ENCODE measurements at places on chromosomes 2 and 18. TPM values are rescaled to one million over a fixed set of nuclear protein-coding genes. Genes with fewer than 3 reads are reported as not detected.

The TRAPPC8 gene
- 30.9 TPM for polyA plus RNA-seq

DNA sequence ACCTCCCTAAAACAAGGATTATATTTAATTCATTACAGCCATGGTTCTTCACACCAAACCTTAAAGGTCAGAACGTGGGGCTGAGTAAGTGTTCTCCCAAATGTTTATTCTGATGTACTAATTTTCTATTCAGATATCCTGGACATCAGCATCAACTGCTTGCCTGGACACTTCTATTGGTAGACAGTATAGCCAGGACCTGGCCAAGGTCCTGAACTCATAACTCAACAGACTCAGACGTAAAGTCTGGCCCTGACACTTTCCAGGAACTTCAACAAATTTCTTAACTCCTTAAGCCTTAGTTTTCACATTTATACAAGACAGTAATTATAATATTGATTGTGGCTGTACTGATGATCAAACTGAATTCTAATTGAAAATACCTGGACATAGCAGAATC is 89.1 kb downstream of the AKAIN1 start:
- DNase-seq = peak; percentile 5

DNA sequence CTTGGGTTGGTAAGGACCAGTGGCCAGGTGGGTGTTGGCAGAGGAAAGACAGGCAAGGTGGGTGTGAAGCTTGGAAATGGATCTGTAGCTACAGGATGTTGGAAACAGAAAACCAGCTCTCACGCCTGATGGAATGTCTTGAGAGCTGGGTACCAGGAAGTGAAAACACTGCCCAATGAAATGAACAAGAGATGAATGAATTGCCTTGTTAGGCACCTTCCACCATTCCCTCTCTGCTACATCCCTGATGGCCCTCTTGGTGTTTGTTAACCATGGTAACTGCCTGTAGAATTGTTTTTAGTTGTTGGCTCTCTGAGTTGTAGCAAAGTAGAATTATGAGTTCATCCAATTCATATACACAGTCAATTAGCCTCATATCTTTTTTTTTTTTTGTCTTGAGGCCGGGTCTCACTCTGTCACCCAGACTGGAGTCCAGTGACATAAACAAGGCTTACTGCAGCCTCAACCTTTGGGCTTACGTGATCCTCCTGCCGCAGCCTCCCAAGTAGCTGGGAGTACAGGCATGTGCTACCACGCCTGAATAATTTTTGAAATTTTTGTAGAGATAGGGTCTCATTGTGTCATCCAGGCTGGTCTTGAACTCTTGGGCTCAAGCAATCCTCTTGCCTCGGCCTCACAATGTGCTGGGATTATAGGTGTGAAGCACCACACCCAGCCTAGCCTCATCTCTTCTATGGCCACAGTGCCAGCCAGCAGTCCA is 9.5 kb downstream of the KCMF1 start:
- DNase-seq = no peak

DNA sequence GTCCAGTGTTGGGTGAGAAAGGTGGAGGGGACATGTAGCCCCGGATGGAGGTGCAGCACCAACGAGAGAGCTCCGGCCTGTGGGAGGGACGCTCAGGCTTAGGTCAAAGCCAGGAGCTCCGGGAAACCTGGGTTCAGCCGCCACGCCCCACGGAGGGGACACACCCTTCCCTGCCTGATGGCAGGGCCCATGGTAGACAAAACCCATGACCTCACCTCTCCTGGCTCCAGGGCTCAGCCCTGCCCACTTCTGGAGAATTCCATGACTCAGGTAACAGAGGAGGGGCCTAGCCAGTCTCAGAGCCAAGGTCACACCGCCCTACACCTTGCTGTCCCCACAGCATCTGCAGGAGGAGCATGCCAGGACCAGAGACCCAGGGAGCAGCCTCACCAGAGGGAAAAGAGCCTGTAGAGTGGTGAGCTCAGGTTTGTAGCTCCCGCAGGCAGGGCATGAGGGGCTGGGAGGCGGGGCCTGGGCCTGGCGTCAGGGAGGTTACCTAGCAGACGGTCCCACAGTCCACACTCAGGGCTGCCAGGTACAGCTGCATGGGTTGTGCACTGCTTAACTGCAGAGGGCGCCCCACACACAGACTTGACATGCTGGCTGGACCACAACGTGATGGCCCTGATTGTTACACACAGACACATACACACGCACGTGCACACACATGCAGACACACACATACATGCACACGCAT is 70.8 kb upstream of the SMAD7 start:
- DNase-seq = no peak

DNA sequence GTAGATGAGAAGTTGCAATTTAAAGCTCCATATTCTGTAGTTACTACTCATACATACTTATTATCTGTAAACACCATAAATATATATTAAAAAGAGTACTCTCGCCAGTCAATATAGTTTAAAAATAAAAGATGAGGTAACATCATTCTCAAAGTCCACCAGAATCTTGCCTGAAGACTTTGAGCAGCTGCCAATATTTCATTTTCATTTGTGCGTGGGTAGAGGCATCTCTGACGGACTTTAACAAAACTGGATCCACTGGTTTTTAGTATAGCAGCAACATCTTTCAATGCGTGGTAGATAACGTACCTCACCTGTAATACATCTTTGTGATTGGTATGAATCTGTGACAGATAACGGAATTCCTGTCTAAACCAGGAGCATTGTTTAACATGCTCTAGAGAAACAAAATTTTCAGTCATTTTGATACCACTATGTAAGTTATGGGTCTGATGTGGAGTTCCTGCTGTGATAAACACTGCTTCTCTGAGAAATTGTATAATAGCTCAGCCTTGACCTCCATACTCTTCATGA is 45.0 kb downstream of the WDR75 start:
- DNase-seq = no peak

- DNase-seq = no peak
These were observed 287.1 kb upstream of the ATP5MC3 start for GRCh38 chr2:175468431-175469098.

DNA sequence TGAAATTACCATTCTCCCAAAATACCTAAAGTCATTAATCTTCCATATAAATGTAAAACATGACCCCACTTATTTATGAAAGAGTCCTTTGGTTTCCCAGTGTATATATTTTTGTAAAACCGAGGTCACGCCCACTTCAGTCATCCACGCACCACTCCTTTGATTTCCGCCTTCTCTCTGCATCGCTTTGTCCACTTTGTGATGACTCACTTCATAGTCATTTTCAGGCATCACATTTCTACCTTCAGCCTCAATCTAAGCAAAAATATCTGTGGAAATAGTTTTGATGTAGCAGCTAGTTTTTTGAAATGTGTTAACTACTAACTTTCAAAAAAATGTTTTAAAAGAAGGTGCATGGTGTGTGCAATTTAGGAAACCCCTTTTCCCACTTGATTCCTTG is 793.5 kb upstream of the SOX11 start:
- DNase-seq = no peak

DNA sequence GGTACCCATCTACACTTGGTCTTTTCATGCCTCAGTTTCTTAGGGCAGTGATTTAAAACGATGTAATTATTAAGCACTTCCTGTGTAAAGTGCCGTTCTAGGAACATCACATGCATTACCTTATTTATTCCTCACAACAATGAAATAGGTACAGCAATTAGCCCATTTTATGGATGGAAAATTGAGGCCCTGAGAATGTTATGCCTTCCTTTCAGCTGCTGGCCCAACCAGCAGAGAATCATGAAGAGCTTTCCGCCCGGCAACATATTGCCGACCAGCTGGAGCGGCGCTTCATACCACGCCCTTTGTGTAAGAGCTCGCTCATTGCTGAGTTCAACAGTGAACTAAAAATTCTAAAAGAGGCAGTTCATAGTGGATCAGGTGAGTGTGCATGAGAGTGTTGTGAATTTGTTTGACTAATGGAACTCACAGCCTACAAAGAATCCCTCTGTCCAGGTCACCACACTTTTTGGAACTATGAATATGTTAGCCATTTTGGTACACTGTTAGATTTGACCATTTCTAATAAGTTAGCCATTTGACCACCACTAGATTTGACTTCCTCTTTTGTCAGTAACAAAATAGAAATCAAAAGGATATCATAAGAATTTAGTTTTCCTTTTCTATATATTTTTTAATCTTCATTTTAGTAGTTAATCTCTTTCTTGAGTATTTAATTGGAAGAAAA is 25.6 kb upstream of the RPE start:
- DNase-seq = no peak

The EGR4 gene
- not detected for polyA plus RNA-seq

The USP37 gene
- 10.1 TPM for polyA plus RNA-seq

Measured in hindlimb muscle (tissue), 1 donor.